HT-29 (cell line): ENCODE measurements at places on chromosomes 3 and 15. TPM values are rescaled to one million over a fixed set of nuclear protein-coding genes. Genes with fewer than 3 reads are reported as not detected.

GRCh38 chr3:124923833-124924232 is 10.7 kb downstream of the MUC13 start:
- peak; percentile 37 for DNase-seq

DNA sequence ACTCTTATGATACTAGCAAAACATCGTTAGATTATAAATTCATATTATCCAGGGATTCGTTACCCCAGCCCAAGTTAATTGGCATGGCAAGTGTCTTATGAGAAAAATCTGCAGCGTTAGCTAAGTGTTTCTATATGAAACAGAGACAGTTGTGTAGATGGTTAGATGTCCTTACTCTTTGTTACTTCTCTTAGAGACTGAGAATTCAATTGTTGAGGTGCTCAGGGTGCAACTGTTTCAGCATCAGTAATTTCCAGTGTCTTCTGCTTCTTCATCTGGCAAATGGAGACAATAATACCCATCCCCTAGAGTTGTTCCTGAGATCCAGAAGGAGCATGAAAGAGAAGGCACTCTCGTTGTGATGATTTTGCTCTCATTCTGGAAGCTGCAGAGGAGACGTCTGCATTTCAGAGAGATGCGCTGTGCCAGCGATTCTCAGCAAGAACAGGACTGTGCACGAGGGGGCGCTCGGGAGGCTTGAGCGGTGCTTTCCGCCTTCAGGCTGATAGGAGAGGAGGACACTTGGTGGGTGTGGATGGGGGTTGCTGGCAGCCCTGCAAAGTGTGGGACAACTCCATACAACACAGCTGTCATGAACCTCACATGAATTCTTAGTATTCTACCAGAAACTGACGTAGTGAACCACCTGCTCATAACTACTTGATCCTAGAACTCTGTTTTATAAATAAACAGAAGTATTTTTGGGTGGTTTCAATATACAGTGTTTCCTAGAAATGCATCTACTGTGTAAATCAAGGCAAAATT is 39.7 kb upstream of the SPSB4 start:
- peak; percentile 69 for DNase-seq

DNA sequence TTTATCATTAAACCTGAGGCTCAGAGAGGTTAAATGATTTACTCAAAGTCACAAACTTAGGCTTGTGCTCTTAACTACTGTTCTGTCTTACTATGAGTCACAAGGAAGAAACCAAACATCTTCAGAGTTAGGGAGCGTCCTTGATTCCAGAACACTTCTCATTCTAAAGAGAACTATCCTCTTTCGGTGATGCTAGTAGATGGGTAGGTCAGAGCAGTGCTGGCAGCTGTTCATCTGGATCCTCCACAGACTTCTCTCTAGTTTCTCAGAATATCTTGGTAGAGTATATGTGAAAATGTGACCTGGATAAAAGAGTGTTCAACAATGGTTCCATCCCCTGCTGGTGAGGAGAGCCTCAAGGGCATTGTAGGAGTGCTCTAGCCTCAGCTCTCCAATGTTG is 3.3 kb downstream of the ARL6IP5 start:
- peak; percentile 25 for DNase-seq

DNA sequence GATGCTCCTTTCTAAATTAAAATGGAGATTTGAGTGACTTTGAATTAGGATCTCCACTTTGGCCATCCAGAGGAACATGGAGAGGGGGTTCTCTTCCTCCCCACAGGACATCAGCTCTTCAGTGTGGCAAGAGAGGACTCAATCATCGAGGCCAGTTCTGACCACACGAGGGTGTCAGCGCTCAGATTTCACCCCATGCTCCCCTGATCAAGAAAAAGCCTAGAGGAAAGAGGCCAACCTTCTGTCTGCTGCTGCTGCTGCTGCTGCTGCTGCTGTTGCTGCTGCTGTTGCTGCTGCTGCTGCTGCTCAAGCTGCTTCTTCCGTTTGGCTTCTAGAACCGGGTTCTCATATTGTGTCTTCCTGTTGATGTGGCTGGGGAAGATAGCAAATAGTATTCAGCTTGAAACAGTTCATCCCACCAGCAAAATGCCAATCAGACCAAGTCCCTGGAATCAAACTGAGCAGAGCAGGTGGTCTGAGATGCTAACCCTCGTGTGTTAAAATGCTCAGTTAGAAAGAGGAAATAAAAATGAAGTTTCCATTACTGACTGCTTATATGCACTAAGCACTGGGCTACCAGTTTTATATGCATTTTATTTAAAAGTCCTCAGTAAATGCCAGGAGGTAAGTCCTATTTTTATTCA is 599.0 kb downstream of the MAGI1 start:
- DNase-seq, result peak; percentile 63

GRCh38 chr15:50137893-50138292 is 18.9 kb upstream of the ATP8B4 start:
- no peak for DNase-seq

- peak; percentile 85 for DNase-seq
Measured at GRCh38 chr15:76340803-76341365, 4.3 kb downstream of the ISL2 start.

- DNase-seq, result no peak
Measured at GRCh38 chr3:173891272-173892100, 493.9 kb downstream of the NLGN1 start.

DNA sequence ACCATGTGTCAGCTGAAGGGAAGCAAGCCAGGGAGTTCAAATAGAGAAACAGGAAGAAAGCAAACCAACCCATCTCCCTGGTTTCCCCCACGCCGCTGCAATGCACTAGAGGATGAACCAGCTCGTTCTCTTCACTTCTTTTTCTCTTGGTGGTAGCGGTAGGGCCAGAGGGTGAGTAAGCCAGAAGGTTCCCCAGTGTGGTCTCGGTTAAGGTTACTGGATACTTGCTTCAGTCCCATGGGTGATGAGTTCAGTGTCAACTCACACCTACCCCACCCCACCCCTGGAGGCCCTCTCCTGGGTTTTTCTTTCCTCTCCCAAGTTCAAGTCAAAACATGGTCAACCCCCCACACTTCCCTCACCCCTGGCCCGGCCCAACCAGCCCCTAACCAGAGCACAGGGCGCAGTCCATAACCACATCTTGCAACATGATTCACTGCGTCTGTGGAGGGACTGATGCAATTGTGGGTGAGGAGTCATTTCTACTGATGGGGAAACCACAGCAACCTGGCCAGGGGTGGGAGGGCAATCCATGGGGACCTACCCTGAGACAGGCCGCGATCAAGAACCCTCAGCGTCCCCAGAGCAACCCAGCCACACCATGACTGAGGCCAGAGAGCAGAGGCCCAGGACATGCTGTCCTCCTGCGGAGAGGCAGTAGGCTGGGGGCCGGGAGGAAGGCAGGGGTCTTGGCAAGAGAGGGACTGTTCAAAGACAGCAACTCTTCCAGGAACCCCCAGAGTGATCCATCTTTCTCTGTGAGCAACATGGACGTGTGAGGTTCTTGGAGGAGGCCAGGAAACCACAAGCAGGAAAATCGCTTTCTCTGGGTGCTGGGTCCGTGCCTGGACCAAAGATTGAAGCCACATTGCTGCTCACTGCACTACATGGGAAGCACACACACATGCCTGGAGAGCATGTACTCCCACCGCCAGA is 276.6 kb downstream of the UACA start:
- no peak for DNase-seq

- DNase-seq, result no peak
Measured at GRCh38 chr3:28756056-28756455, 407.4 kb upstream of the AZI2 start.

- no peak for DNase-seq
Measured at GRCh38 chr3:56802378-56802745, 613 bp upstream of the ARHGEF3 start.

DNA sequence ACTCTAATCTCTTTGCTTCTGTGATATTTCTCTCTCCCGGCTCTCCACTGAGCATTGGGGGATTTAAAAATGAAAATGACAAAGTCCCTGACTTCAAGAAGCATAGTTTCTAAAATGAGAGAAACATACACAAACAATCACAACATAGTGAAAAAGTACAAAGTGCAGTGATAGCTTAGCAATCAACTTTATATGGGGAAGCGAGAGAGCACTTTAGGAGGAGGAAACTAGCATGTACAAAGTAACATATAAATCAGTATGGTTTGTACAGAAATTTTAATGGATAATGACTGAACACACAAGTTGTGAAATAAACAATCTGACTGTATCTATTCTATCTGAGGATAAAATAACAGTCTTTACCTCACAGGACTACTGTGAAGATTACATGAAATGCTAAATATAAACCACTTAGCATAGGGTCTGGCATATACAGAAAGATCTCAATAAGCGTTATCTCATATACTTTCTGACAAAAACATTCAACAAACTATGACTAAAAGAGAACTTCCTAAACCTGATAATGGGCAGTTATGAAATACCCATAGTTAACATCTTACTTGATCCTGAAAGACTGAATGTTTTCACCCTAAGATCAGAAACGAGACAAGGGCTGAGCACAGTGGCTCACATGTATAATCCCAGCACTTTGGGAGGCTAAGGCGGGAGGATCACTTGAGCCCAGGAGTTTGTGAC is 61.2 kb downstream of the PEAK1 start:
- DNase-seq, result no peak

DNA sequence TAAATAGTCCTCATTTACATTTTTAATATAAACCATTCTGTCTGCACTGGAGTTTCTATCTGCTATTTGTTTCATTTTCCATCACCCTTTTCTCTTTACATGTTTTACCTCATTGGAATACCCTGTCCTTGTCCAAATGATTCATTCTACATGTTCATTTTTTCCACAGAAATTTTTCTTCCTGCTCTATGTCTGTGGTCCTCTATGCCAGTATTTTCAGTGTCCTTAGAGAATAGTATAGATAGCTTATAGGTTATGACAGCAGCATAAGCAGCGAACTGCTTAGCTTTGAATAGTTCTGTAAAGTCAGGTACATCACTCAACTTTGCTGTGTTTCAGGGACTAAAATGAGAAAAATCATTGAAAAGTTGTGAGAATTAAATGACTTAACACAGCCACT is 742.3 kb upstream of the CBLB start:
- DNase-seq, result no peak

- DNase-seq, result peak; percentile 47
Measured at GRCh38 chr3:4656059-4656458, 162.9 kb downstream of the ITPR1 start.

- no peak for DNase-seq
Measured at GRCh38 chr3:4831580-4831950, 147.7 kb upstream of the BHLHE40 start.

DNA sequence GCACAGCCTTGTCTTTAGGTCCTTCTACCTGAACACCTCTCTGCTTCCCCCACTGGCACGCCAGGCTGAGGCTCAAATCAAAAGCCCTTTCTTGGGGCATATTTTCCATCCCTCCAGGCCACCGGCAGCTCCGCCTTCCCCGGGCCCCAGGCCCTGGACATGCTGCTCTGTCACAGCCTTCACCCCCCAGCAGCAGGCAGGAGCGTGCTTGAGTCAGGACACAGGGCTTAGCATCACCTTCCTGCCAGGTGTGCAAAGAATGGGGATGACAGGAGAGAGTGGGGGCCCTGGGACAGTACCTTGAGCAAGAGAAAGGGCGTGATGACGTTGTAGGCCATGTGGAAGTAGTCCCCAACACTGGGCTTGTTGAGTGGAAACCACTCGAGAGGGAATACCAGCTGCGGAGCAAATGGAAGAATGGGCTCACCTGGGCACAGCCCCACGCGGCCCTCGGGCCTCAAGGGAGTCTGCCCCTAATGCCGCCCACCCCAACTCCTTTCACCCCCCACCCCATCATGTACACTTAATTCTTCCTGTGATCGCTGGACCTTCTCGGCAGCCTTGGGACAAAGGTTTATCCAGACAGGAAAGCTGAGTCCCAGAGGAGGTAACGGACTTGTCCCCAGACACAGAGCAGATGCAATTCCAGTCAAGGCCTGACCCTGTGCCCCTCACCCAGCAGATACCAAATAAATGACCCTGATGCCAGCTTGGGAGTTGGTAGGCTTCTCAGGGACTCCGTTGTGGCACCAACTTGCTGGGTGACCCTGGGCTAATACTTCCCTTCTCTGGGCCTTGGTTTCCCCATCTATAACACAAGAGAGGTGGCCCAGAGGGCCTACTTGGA is 9.1 kb upstream of the CALML4 start:
- no peak for DNase-seq

- no peak for DNase-seq
Measured at GRCh38 chr3:155581579-155581978, 163.3 kb downstream of the PLCH1 start.

VILL gene
- 2.2 and 2.4 TPM in 2 replicates for total RNA-seq

EPHA3 gene
- not detected in 2 replicates for total RNA-seq

B3GALNT1 gene
- total RNA-seq, result not detected in 2 replicates

NR2E3 gene
- total RNA-seq, result 0.13 and 0.46 TPM in 2 replicates

GOLGA6L26 gene
- not detected in 2 replicates for total RNA-seq

CFAP20DC gene
- total RNA-seq, result 0.38 and 0.76 TPM in 2 replicates

C3orf85 gene
- 0.46 TPM in 1 of 2 replicates, not detected in the other for total RNA-seq

OXTR gene
- 0.13 and 0.60 TPM in 2 replicates for total RNA-seq

ITPKA gene
- 7.3 and 9.7 TPM in 2 replicates for total RNA-seq

OIP5 gene
- total RNA-seq, result 40.2 and 46.1 TPM in 2 replicates

PLA2G4F gene
- total RNA-seq, result 11.4 and 11.7 TPM in 2 replicates

INAFM2 gene
- 7.9 and 10.2 TPM in 2 replicates for total RNA-seq
